H1 (cell line): ENCODE measurements at places on chromosomes 11 and 22. TPM values are rescaled to one million over a fixed set of nuclear protein-coding genes. Genes with fewer than 3 reads are reported as not detected.

The OR4X2 gene
- total RNA-seq: not detected in 2 replicates

The KRTAP5-9 gene
- total RNA-seq: not detected in 2 replicates

The OR10A2 gene
- not detected in 2 replicates for total RNA-seq

The TAF6L gene
- total RNA-seq: 29.6 and 31.9 TPM in 2 replicates

The ABCC8 gene
- total RNA-seq: 2.6 and 3.7 TPM in 2 replicates

The RIC3 gene
- 15.5 and 16.6 TPM in 2 replicates for total RNA-seq

GRCh38 chr22:45516923-45517675, 14.4 kb downstream of the FBLN1 start:
- H3K27ac ChIP-seq: no peak overlapping the region
- no peak for DNase-seq
- H3K4me3 ChIP-seq: no peak overlapping the region

DNA sequence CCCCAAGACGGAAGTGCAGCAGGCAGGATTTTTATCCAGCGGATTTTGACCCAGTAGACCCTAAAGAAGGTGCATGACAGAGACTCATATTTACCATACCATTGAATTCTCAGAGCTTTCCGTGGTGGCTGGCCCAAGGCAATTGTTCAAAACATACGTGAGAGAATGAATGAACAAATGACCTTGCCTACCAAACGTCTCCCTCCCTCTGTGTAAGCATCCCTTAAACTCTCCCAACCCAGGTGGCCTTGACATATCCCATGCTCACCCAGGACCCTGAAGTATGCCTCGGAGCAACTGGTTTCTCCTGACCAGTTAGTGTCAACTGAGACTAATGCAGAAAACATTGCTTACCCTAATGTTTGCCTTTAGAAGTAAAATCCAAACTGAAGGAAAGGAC, 154.9 kb downstream of the TEAD1 start:
- peak overlapping the region; percentile 60 for H3K4me3 ChIP-seq
- no peaks in the 10 kb centered on the region for H3K27me3 ChIP-seq
- no peak for DNase-seq
- peak overlapping the region; percentile 16; the same call in 1 of the 2 replicates for H3K27ac ChIP-seq
- no peaks in the 10 kb centered on the region for H3K36me3 ChIP-seq
- peaks cover 41% of the 10 kb centered on the region for H3K4me1 ChIP-seq

GRCh38 chr11:129267716-129268115, 75.6 kb upstream of the ARHGAP32 start:
- no peaks in the 10 kb centered on the region for H3K36me3 ChIP-seq
- no peak overlapping the region for H3K27ac ChIP-seq
- peaks cover 5% of the 10 kb centered on the region; the same call in 1 of the 2 replicates for H3K4me1 ChIP-seq
- no peaks in the 10 kb centered on the region for H3K27me3 ChIP-seq

DNA sequence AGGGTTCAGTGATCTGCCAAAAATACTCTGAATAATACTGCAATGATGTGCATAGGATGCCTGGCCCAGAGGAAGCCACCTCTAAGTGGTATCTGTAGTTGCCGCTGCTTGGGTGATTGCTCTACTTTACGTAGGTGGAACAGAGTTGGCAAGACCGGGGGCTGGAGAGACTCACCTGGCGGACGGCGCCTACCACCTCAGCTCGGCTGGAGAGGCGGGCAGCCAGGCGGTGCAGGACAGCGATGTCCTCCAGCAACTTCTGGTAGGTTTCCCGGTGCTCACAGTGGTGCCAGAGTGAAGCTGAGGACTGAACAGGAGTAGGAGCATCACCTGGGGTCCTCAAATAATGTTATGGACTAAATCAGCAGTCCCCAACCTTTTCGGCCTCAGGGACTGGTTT, 34.5 kb upstream of the LYVE1 start:
- no peaks in the 10 kb centered on the region for H3K27me3 ChIP-seq
- peaks cover 4% of the 10 kb centered on the region; the same call in 1 of the 2 replicates for H3K4me1 ChIP-seq
- no peak for DNase-seq
- H3K36me3 ChIP-seq: no peaks in the 10 kb centered on the region
- no peak overlapping the region for H3K4me3 ChIP-seq

DNA sequence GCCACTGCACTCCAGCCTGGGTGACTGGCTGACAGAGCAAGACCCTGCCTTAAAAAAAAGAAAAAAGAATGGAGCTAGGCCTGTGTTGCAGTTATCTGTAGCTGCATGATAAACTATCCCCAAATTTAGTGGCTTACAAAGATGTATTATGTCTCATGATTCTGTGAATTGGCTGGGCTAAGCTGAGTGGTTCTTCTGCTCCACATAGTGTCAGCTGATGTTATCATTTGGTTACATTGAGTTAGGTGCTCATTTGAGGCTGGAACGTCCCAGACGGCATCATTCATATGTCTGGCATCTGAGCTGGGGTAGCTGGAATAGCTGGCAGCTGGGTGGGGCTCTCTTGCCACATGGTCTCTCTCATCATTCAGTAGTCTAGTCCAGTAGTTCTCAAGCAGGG, 8.2 kb upstream of the ASCC2 start:
- no peaks in the 10 kb centered on the region for H3K27me3 ChIP-seq
- H3K36me3 ChIP-seq: no peaks in the 10 kb centered on the region
- H3K4me3 ChIP-seq: no peak overlapping the region
- no peak overlapping the region for H3K27ac ChIP-seq
- no peak for DNase-seq

DNA sequence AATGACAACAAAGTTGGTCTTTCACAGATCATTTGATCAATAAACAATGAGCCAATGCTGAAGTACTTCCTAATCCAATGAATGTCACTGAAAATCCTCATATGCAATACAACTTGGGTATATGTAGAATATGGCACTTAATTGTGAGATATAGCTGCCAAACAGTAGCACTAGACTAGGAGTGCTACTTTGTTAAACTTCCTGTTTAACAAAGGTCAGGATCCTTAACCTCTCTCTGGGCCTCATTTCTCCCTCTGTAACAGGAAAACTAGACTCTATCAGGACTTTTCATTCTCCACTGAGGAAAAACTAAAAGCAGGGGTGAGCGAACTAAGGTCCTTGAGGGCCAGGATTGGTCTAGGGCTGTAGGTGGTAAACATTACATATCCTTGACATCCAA, 56.1 kb downstream of the PITPNB start:
- no peaks in the 10 kb centered on the region; the same call in 1 of the 2 replicates for H3K4me1 ChIP-seq
- no peaks in the 10 kb centered on the region; the same call in 1 of the 2 replicates for H3K36me3 ChIP-seq
- no peak overlapping the region for H3K27ac ChIP-seq
- no peak overlapping the region for H3K4me3 ChIP-seq
- DNase-seq: no peak
- no peaks in the 10 kb centered on the region for H3K27me3 ChIP-seq

- H3K27ac ChIP-seq: no peak overlapping the region
- no peaks in the 10 kb centered on the region for H3K36me3 ChIP-seq
- peak; percentile 85 for DNase-seq
- H3K27me3 ChIP-seq: no peaks in the 10 kb centered on the region
- no peaks in the 10 kb centered on the region for H3K4me1 ChIP-seq
- H3K4me3 ChIP-seq: no peak overlapping the region
Measured at GRCh38 chr11:114280696-114281095, 15.5 kb upstream of the NNMT start.

GRCh38 chr11:70064726-70065317, 13.3 kb upstream of the ANO1 start:
- no peak overlapping the region for H3K27ac ChIP-seq
- peaks cover 28% of the 10 kb centered on the region for H3K4me1 ChIP-seq
- H3K27me3 ChIP-seq: no peaks in the 10 kb centered on the region; the same call in 1 of the 2 replicates

DNA sequence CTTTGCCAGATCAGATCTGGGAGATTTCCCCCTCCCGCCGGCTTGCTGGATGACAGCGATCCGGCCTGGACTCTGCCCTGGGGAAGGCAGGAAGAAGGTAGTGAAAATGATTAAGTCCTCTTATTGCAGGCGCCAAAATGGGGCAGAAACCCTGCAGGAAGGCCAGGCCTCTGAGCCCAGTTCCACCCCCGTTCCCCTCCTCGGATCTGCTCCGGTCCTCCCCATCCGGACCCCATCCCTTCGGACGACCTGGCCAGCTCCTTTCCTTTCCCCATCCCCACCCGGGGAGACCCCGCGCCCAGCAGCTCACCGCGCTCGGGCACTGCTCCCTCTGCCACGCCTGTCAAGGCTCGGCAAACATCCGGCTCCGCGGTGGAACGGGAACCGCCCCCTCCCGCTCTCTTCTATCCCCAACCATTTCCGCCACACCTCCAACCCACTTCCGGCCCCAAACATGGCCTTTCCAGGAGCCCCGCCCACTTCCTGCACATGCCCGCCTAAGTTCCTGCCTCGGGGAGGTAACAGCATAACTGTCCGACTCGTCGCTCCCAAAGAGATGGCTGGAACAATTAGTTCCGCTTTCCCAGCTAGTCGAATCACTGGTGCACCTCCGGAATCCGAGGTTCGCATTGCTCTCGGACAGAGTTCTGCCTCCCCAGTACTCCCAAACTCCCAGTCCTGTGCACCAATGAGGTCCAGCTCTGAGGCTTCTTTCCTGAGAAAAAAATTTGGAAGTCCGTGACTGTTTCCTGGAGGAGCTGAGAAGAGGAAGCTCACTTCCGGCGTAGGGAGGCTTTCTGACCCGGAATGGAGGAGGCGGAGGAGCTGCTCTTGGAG, at the start of the genes ARHGAP1 and ZNF408:
Gene ARHGAP1 (minus strand): TSS at position 379 of the 837 bp plus-strand sequence. CDS start 4,512 bp downstream, outside the sequence.
Gene ZNF408 (plus strand): TSS at position 791 of the 837 bp plus-strand sequence. CDS start 17 bp downstream, at position 808.
- no peaks in the 10 kb centered on the region; the same call in none of the 2 replicates for H3K4me1 ChIP-seq
- H3K36me3 ChIP-seq: peaks cover 33% of the 10 kb centered on the region

- H3K36me3 ChIP-seq: no peaks in the 10 kb centered on the region
- no peak for DNase-seq
- H3K27me3 ChIP-seq: no peaks in the 10 kb centered on the region
- peaks cover 2% of the 10 kb centered on the region; the same call in 1 of the 2 replicates for H3K4me1 ChIP-seq
- H3K4me3 ChIP-seq: no peak overlapping the region
Measured at GRCh38 chr22:17575151-17575550, 11.9 kb downstream of the SLC25A18 start.

- no peak overlapping the region for H3K4me3 ChIP-seq
- H3K27me3 ChIP-seq: no peaks in the 10 kb centered on the region
- H3K27ac ChIP-seq: no peak overlapping the region
- H3K36me3 ChIP-seq: no peaks in the 10 kb centered on the region
- DNase-seq: no peak
- no peaks in the 10 kb centered on the region; the same call in 1 of the 2 replicates for H3K4me1 ChIP-seq
Measured at GRCh38 chr11:95563173-95563572, 226.4 kb downstream of the FAM76B start.

DNA sequence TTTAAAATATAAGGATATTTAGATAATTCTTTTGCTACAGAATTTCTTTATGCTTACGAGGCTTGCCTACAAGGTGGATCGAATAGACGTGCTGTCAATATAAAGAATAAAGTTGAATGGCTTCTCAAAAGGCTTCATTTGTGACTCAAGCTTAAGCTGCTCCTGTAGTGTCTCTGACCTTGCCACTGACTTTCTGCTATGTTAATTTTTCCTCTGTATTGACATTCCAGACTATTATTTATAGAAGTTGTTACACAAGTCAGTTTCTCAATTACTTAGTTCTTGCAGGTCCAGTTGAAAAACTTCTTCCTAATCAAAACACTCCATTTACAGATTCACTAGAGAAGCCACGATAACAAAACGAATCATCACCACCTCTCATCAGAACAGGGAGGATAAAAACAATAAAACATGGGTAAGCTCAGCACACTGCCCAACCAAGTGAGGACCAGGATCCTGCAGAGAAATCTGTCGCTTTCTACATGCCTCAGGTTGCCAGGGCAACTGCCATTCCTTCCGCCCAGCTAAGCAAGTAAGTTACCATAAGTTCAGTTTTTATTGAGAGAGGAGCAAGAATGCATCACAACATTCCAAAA, 39.0 kb upstream of the CHKA start:
- H3K36me3 ChIP-seq: peaks cover 4% of the 10 kb centered on the region; the same call in 1 of the 2 replicates
- H3K27me3 ChIP-seq: no peaks in the 10 kb centered on the region
- no peak overlapping the region for H3K27ac ChIP-seq
